Right ventricle myocardium inferior (tissue), 1 donor: ENCODE measurements at places on chromosomes 12 and 14. TPM values are rescaled to one million over a fixed set of nuclear protein-coding genes. Genes with fewer than 3 reads are reported as not detected.

GRCh38 chr14:104513641-104514046 lies 65.9 kb upstream of the C14orf180 start:
- DNase-seq, result no peak

GRCh38 chr12:59803735-59804134 lies 207.9 kb downstream of the SLC16A7 start:
- DNase-seq, result no peak

Gene MMP19
- 2.9 TPM for total RNA-seq

Gene HSP90AA1
- 484 TPM for total RNA-seq
